ENCODE measurements at places on chromosomes 6 and 20. TPM values are rescaled to one million over a fixed set of nuclear protein-coding genes. Genes with fewer than 3 reads are reported as not detected.

GRCh38 chr20:23938118-23938438 is 50.5 kb downstream of the GGTLC1 start:
- no peak overlapping the region for H3K27ac ChIP-seq
- no peak overlapping the region for H3K4me3 ChIP-seq
- DNase-seq = no peak
- no peaks in the 10 kb centered on the region for H3K4me1 ChIP-seq
- no peaks in the 10 kb centered on the region for H3K27me3 ChIP-seq
- no peaks in the 10 kb centered on the region for H3K36me3 ChIP-seq

DNA sequence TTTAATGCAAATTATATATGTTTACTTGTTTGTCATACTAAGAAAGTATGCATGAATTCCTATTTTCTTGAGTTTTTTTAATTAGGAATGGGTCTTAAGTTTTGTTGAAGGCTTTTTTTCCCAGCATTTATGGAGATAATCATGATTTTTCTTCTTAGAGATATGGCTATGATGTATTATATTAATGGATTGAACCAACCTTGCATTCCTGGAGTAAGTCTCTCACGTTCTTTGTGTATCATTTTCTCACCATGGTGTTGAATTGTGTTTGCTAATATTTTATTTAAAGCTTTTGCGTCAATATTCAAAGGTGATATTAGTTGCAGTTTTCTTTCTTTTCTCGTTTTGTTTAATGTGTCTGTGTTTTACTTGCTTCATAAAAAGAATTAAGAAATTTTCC is 48.4 kb upstream of the SLC35D3 start:
- no peaks in the 10 kb centered on the region for H3K4me1 ChIP-seq
- no peak for DNase-seq
- no peak overlapping the region for H3K27ac ChIP-seq
- H3K27me3 ChIP-seq = no peaks in the 10 kb centered on the region
- no peak overlapping the region for H3K4me3 ChIP-seq

GRCh38 chr6:15254070-15254975 is 8.5 kb downstream of the JARID2 start:
- H3K4me1 ChIP-seq = peaks cover 68% of the 10 kb centered on the region
- no peak overlapping the region for H3K4me3 ChIP-seq
- no peak overlapping the region for H3K27ac ChIP-seq
- no peaks in the 10 kb centered on the region for H3K27me3 ChIP-seq
- H3K36me3 ChIP-seq = no peaks in the 10 kb centered on the region

DNA sequence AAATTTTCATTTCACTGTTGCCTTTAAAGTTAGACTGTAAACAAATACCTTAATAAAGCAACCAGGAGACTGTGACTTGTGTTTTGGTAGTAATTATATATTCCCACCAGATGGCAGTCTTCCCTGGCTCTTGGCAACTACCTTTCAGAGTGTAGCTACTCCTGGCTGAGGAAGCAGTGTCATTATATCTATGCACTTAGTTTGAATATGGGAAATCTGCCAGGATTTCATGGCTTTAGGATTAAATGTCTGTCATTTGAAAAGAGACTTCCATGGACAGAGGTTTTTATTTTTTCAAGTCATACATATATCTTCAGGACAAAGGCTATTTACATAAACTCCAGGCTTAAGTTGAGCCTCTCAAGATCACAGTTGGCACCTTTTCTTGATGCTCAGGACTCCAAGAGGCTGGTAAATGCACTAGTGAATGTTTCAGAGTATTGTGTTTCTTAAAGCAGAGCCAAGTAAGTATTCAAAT is 160.1 kb downstream of the C6orf58 start:
- no peaks in the 10 kb centered on the region for H3K36me3 ChIP-seq
- no peaks in the 10 kb centered on the region for H3K27me3 ChIP-seq
- no peak overlapping the region for H3K27ac ChIP-seq
- H3K4me1 ChIP-seq = no peaks in the 10 kb centered on the region
- DNase-seq = peak; percentile 10
- H3K4me3 ChIP-seq = no peak overlapping the region

DNA sequence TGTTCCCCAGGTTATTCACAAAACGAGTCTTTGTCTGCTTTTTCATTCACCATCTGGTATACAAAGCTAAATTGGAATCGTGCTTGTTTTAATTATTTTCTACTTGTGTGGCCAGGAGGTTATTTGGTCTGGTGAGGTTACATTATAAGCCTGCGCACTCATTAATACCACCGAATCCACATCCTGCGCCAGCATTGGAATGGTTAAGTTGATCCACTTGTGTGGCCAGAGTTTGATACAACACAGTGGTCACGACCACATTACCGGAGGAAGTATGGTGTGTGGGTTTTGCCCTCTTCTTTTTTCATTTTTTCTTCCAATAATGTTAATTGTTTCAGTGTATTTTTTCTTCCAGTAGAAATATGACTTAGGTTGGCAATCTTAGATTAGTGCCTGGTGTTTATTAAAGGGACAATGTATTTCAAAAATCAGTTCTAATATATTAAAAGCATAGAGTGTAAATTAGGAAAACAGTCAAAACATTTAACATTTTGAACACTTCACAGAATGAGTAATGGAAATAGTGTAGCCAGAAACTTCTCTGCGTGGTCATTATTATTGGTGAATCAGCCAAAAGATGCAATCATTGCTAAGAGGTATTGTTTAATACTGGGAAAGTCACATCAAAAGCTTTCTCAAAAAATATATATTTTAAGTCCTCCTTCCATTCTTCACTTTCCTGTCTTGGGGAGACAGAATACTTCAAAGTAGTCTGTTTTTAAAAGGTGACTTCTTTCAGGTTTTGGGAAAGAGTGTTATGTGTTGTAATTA is 84.5 kb downstream of the JARID2 start:
- no peaks in the 10 kb centered on the region for H3K27me3 ChIP-seq
- no peak overlapping the region for H3K4me3 ChIP-seq
- peaks cover 52% of the 10 kb centered on the region for H3K4me1 ChIP-seq
- DNase-seq = no peak

DNA sequence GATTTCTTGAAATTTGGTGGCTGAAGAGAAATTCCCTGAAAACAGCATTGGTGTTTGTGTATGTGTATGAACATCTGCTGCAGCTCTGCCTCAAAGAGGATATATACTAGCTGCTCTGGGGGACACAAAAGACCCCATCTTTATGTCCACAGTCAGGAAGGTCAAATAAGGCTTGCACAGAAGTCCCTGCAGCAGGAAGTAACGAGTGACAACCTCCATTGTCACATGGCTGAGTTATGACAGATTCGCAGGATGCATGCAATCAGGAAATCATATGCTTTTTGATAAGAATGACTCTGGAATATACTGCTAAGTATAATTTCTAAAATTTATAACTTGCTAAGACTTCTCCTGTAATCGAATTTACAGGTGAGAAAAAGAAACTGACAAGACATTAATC is 225.9 kb upstream of the CST7 start:
- H3K4me1 ChIP-seq = no peaks in the 10 kb centered on the region
- H3K36me3 ChIP-seq = no peaks in the 10 kb centered on the region
- no peak for DNase-seq

GRCh38 chr20:8168785-8169288 is 36.8 kb downstream of the PLCB1 start:
- no peak overlapping the region for H3K4me3 ChIP-seq
- H3K27ac ChIP-seq = no peak overlapping the region
- H3K36me3 ChIP-seq = no peaks in the 10 kb centered on the region
- H3K27me3 ChIP-seq = no peaks in the 10 kb centered on the region

DNA sequence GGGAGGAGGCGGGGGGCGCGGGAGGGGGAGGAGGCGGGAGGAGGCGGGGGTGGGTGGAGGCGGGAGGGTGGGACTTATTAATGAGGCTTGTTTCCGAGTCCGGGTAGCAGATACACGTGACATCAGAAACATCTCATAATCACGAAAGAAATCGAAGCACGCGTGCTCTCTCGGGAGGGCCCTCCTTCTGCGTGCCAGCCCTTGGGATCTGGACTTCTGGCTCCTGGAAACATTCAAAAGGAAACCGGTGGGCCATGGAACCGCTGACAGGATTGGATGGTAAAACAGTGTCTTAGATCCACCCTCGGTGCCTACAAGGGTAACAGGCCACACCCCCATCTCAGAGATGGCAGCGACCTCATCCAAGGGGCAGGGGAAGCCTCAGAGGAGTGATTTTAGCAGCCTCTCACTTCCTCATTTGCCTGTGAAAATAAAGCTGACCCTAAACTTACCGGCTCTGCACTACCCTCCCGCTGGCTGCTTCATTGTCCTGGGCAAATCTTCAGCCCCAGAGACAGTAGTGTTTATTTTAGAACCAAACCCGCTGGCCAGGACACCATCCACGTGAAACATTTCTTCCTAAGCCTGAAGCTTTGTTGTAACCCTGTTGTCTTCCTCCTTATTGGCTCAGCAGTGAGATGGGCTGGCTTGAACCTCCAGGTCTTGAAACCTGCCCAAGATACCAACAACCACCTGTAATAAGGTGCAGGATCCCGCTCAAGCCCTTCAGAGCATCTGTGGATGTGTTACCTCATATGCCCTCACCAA is 97.5 kb downstream of the PSMG4 start:
- H3K4me1 ChIP-seq = peaks cover 34% of the 10 kb centered on the region
- peak overlapping the region; percentile 94 for H3K27ac ChIP-seq
- peak overlapping the region; percentile 2 for H3K4me3 ChIP-seq
- H3K36me3 ChIP-seq = no peaks in the 10 kb centered on the region

GRCh38 chr6:103675807-103676406 is 1183.8 kb downstream of the HACE1 start:
- no peak overlapping the region for H3K27ac ChIP-seq
- no peak for DNase-seq
- H3K27me3 ChIP-seq = no peaks in the 10 kb centered on the region
- no peak overlapping the region for H3K4me3 ChIP-seq
- H3K36me3 ChIP-seq = no peaks in the 10 kb centered on the region
- no peaks in the 10 kb centered on the region for H3K4me1 ChIP-seq

DNA sequence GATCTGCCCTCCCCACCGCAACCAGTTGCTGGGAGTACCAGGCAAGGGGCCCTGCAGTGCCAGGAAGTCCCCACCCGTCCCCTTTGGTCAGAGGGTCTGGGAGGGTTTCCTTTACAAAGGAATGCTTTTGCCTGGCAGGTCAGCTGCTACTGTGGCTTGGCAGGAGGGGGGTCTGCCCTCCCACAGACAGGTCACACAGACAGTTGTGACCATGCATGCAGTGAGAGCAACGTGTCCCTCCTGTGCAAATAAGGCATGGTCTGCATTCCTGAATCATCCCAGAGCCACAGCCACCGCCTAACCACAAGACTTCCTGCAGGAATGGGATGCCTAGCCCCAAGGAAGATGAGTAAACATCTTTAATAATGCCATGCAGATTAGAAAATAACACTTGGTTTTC is 439 bp upstream of the F13A1 start:
- H3K36me3 ChIP-seq = no peaks in the 10 kb centered on the region
- no peak overlapping the region for H3K4me3 ChIP-seq
- no peaks in the 10 kb centered on the region for H3K4me1 ChIP-seq
- no peak for DNase-seq
- H3K27ac ChIP-seq = no peak overlapping the region
- H3K27me3 ChIP-seq = peaks cover 62% of the 10 kb centered on the region

DNA sequence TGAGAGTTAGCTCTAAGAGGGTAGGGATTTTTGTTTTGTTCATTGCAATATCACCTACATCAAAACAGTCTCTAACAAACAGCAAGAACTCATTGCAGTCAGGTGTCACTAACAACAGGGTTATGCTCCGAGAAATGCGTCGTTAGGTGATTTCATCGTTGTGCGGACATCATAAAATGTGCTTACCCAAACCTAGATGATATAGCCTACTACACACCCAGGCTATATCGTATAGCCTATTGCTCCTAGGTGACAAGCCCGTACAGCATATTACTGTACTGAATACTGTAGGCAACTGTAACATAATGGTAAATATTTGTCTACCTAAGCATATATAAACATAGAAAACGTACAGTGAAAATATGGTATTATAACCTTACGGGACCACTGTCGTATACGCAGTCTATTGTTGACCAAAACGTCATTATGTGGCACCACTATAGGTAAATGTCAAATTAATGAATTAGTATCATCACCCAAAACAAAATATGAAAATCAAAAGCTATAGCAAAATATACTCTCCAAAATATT is 49.9 kb upstream of the TAB2 start:
- H3K27me3 ChIP-seq = no peaks in the 10 kb centered on the region
- H3K4me3 ChIP-seq = no peak overlapping the region
- H3K27ac ChIP-seq = no peak overlapping the region
- H3K36me3 ChIP-seq = no peaks in the 10 kb centered on the region
- H3K4me1 ChIP-seq = no peaks in the 10 kb centered on the region

DNA sequence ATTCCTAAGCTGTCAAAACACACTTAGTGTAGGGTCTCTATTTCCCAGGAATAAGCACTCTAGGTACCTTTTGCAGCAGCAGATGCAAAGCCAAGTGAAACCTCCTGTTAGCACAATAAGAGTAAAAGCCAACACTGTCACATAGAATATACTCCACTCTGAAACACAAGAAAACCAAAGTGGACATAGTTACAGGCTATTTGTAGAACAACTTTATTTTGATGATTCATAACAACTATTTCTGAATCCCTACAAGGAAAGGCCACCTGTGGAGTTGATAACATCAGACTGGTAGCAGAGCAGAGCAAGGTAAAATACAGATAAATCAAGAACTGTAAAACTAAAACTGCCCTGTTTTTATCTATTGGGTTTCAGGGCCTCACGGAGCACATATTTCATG is 59.7 kb downstream of the ALDH5A1 start:
- DNase-seq = no peak
- no peaks in the 10 kb centered on the region for H3K4me1 ChIP-seq
- H3K36me3 ChIP-seq = no peaks in the 10 kb centered on the region
- H3K27me3 ChIP-seq = no peaks in the 10 kb centered on the region

GRCh38 chr6:112310439-112311125 is 36.5 kb upstream of the RFPL4B start:
- H3K4me1 ChIP-seq = no peaks in the 10 kb centered on the region
- H3K36me3 ChIP-seq = no peaks in the 10 kb centered on the region
- no peak for DNase-seq
- H3K27me3 ChIP-seq = no peaks in the 10 kb centered on the region

GRCh38 chr20:35866418-35867202 is 87.7 kb downstream of the SCAND1 start:
- no peaks in the 10 kb centered on the region for H3K36me3 ChIP-seq
- H3K27ac ChIP-seq = no peak overlapping the region
- no peaks in the 10 kb centered on the region for H3K27me3 ChIP-seq
- no peak for DNase-seq

- H3K4me3 ChIP-seq = no peak overlapping the region
- H3K27ac ChIP-seq = peak overlapping the region; percentile 87
- H3K27me3 ChIP-seq = peaks cover 10% of the 10 kb centered on the region
- H3K36me3 ChIP-seq = no peaks in the 10 kb centered on the region
Observed at GRCh38 chr20:63533388-63533787, 3.8 kb downstream of the PTK6 start.

DNA sequence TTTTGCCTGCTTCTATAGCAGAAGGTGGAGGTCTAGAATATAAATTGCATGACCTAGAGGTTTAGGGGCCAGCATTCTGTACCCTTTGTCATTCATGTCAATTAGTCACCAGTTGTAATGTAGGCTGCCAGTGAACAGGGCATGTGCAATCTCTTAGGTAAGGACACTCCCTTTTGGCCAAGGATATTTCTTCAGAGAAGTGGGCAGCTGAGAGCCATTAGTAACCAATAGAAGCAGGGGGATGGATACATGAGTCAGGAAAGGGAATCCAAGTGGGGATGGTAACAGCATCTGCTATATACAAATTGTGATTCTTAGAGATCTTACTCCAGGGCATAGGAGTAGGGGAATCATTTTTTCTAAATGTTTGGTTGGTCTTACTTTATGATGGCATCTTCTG is 494.2 kb upstream of the JAG1 start:
- no peaks in the 10 kb centered on the region for H3K36me3 ChIP-seq
- H3K4me3 ChIP-seq = no peak overlapping the region
- H3K4me1 ChIP-seq = no peaks in the 10 kb centered on the region

MAP3K5 gene
- 25.9 TPM for total RNA-seq

SAPCD1 gene
- 3.3 TPM for total RNA-seq

TNFAIP3 gene
- total RNA-seq = 21.4 TPM

TMEM217 gene
- total RNA-seq = not detected

ADTRP gene
- total RNA-seq = 119 TPM
